ENCODE measurements at places on chromosomes 5 and 9. TPM values are rescaled to one million over a fixed set of nuclear protein-coding genes. Genes with fewer than 3 reads are reported as not detected.

GRCh38 chr5:88890070-88890781 is 7.2 kb upstream of the MEF2C start:
- DNase-seq: no peak

ENTPD8 gene
- not detected for polyA plus RNA-seq

DNA sequence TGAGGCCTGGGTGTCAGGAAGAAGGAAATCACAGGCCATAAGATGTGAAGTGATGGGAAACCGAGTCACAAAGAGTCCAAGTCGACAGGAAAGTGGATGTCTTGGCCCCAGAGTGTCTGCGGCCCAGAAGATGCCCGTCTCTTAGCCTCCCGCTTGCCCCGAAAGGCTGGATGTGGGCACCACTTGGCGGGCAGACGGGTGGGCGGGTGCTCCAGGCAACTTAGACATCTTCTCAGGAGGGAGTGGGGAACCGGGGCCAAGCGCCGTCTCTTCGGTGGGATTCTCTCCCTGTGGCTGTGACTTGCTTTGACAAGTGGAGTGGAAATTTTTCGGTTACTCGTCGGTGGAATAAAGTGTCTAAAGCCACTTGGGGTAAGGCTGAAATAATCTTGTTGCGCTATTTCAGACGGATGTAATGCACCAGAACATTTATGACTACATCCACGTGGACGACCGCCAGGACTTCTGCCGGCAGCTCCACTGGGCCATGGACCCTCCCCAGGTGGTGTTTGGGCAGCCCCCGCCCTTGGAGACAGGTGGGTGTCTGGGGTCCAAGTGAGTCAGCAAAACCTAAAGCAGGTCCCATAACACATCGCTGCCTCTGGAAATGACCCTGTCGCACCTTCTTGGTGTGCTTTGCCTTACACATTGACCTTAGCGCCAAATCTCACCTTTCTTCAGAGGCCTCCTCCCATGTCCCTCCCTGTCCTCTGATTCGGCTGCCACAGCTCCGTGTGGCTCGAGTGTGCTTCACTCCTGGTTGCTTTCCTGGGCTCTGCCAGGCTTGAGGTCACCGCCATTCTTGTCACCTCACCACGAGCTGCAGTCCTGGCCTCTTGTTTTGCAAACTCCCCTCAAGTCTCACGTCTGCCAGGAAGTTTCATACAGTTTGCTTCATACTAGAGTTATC is 20.4 kb upstream of the EXOC3 start:
- DNase-seq: no peak

BTNL3 gene
- not detected for polyA plus RNA-seq

GRCh38 chr5:88675708-88676636 is 207.0 kb downstream of the MEF2C start:
- peak; percentile 44 for DNase-seq

- no peak for DNase-seq
Observed at GRCh38 chr5:38184627-38185026, 73.7 kb upstream of the EGFLAM start.

ACTBL2 gene
- polyA plus RNA-seq: not detected

EPB41L4B gene
- polyA plus RNA-seq: not detected
